Chondrocyte (in vitro differentiated cells): ENCODE measurements at places on chromosomes 6 and 20. TPM values are rescaled to one million over a fixed set of nuclear protein-coding genes. Genes with fewer than 3 reads are reported as not detected.
A peak's percentile ranks its signal among the peaks of the same experiment; 100 is the strongest.

- H3K27ac ChIP-seq = peak overlapping the region; percentile 95
- no peak overlapping the region for H3K4me3 ChIP-seq
- H3K36me3 ChIP-seq = peaks cover 5% of the 10 kb centered on the region
- no peaks in the 10 kb centered on the region for H3K27me3 ChIP-seq
- H3K4me1 ChIP-seq = peaks cover 60% of the 10 kb centered on the region
Measured at GRCh38 chr20:38143646-38144554, 21.2 kb downstream of the TGM2 start.

- no peaks in the 10 kb centered on the region for H3K36me3 ChIP-seq
- H3K4me1 ChIP-seq = peaks cover 19% of the 10 kb centered on the region
Measured at GRCh38 chr6:12961761-12962160, 245.2 kb downstream of the PHACTR1 start.

DNA sequence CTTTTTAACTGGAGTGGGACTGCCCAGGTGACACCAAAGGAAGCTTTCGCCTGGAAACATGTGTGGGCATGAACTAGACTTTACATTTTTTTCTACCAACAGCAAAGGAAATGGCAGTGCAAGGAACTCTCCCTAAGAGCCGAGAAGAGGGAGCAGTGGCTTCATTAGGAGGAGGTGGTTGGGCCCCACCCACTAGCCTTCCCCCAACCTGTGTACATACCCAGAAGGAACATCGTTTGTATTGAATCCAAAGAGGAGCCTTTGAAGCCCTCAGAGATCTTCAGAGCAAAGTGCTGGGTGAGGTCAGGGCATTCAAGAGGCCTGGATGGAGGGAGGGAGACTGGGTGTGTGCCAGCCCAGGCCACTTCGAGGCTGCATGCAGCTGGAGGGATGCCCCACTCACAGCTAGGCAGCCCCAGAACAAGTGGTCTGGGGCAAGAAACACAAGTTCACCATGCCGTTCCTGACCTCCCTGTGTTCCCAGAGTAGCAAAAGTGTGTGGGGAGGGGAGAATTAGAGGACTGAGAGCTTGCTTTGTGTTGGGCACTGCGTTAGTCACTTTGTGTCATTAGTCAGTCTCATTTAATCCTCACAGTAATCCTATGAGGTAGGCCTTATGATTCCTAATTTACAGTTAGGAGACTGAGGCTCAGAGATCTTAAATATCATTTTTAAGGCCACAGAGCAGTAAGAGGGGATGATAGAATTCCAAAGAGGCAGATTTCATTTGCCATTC, 191.6 kb upstream of the SUPT3H start:
- DNase-seq = no peak
- no peak overlapping the region for H3K27ac ChIP-seq
- no peaks in the 10 kb centered on the region for H3K27me3 ChIP-seq
- no peaks in the 10 kb centered on the region for H3K36me3 ChIP-seq
- H3K4me3 ChIP-seq = no peak overlapping the region

DNA sequence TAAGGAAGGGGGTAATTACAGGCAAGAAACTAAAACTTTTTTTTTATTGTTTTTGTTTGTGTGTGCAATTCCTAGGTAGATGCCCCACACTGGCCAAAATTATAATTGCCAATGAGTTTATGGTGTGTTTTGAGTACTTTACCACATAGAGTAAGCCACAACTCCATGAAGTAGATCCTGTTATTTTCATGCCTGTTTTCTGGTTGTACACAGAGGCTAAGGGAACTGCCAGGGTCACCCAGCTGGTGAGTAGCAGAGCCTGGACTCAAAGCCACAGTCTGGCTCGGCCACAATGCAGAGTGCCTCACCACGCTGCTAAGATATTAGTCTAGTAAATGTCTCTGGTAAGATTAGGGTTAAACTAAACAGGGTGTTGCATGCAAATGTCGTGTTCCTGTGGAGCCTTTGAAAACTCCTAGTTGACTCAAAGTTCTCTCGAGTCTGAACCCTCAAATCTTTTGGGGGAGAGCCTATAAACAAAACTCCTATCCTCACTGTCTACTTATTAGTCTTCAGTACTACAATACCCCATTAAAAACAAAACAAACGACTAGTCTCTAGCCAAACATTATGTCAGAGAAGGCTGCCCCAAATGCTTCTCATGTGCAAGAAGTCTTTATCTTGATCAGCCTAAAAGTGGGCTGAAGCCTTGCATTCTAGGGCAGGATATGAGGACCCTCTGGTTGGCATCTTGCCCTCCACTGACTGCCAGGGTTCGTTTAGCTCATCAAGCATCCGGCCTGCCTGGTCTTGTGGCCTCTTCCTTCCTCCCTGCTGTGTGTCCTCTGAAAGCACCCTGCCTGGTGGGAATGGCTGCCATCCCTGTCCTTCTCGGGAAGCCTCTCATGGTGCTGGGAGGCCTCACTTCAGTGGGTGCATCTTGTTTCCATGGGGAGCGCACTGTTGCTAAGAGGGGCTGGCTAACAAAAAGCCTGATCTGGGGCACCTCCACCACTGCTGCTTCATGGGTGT, 4.2 kb downstream of the DUSP22 start:
- H3K27ac ChIP-seq = no peak overlapping the region
- no peaks in the 10 kb centered on the region for H3K36me3 ChIP-seq
- H3K4me1 ChIP-seq = peaks cover 9% of the 10 kb centered on the region
- peak; percentile 92 for DNase-seq
- no peak overlapping the region for H3K4me3 ChIP-seq
- H3K27me3 ChIP-seq = no peaks in the 10 kb centered on the region

GRCh38 chr20:50146732-50147662, 6.5 kb downstream of the PEDS1 start:
- peak overlapping the region; percentile 92 for H3K27ac ChIP-seq
- peaks cover 79% of the 10 kb centered on the region for H3K4me1 ChIP-seq
- peak overlapping the region; percentile 12 for H3K4me3 ChIP-seq
- peaks cover 11% of the 10 kb centered on the region for H3K36me3 ChIP-seq

- peaks cover 8% of the 10 kb centered on the region for H3K4me1 ChIP-seq
- peaks cover 2% of the 10 kb centered on the region for H3K36me3 ChIP-seq
- no peak overlapping the region for H3K4me3 ChIP-seq
- DNase-seq = no peak
- H3K27ac ChIP-seq = no peak overlapping the region
Measured at GRCh38 chr6:15709651-15710269, 46.9 kb upstream of the DTNBP1 start.

DNA sequence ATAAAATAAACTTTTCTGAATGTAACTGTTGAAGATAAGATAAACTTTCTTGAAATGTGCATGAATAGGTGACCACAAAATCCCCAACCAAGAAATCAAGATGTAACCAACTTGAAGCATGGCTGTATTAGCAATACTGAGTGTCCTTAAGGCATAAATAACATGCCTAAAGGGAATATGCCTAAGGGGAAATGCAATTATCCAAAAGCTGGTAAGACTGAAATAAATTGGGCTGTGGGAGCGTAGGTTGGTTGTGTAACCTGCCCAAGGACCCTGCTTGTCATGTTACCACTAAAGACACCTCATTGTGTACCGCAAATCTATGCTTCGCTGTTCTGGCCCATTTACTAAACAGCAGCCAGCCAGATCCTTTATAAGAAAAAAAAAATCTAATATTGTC, 200.8 kb upstream of the PDE10A start:
- H3K27ac ChIP-seq = no peak overlapping the region
- no peak overlapping the region for H3K4me3 ChIP-seq
- H3K27me3 ChIP-seq = peaks cover 17% of the 10 kb centered on the region

DNA sequence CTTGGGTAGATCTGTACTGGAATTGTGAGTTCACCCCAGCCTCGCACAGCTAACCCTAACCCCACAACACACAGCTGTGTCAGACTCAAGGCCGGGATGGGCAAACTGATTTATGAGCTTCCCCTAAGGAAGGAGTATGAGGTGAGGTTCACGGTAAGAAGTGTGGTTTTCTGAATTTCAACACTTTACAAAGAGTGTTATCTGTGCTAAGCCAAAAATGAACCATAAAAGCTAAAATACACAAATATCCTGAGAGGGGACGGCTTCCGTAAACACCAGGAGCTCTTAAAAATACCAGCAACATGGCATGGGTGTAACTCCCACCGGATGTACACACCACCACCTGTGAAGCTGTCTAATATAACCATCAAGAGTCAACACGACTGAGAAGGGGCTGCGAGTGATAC, 101.2 kb downstream of the ATP9A start:
- H3K4me3 ChIP-seq = no peak overlapping the region
- peaks cover 34% of the 10 kb centered on the region for H3K36me3 ChIP-seq
- H3K27ac ChIP-seq = no peak overlapping the region
- no peak for DNase-seq
- H3K4me1 ChIP-seq = no peaks in the 10 kb centered on the region

GRCh38 chr6:116564311-116564710, 7.0 kb upstream of the RWDD1 start:
- H3K4me3 ChIP-seq = no peak overlapping the region
- H3K27ac ChIP-seq = no peak overlapping the region
- no peak for DNase-seq
- no peaks in the 10 kb centered on the region for H3K36me3 ChIP-seq
- H3K4me1 ChIP-seq = peaks cover 3% of the 10 kb centered on the region

RHAG gene
- not detected in 3 replicates for total RNA-seq

GNRH2 gene
- total RNA-seq = 0.94 TPM in 1 of 3 replicates, not detected in the others

ZBTB46 gene
- total RNA-seq = 5.9 to 8.3 TPM (median 6.0 TPM) in 3 replicates

SIM1 gene
- total RNA-seq = 3.8 to 11.9 TPM (median 10.7 TPM) in 3 replicates

PRL gene
- not detected in 3 replicates for total RNA-seq

STMN3 gene
- 7.8 to 15.0 TPM (median 7.8 TPM) in 3 replicates for total RNA-seq

SLC23A2 gene
- total RNA-seq = 24.0 to 25.1 TPM (median 24.2 TPM) in 3 replicates

WFDC12 gene
- total RNA-seq = not detected in 3 replicates

ID4 gene
- total RNA-seq = 79.9 to 139 TPM (median 136 TPM) in 3 replicates
